Activated CD4-positive, alpha-beta T cell treated with anti-CD3 and anti-CD28 coated beads, Interleukin-2, amount 50 U/mL, for 48 hours (primary cell): ENCODE measurements at places on chromosomes 16 and 17.

- no peak for DNase-seq
Measured at GRCh38 chr17:32928586-32929535, 908 bp downstream of the TMEM98 start.

GRCh38 chr16:65624229-65624628, 502.4 kb upstream of the CDH11 start:
- DNase-seq = no peak

- no peak for DNase-seq
Measured at GRCh38 chr17:77142689-77143088, 1.9 kb downstream of the SEC14L1 start.

- no peak for DNase-seq
Measured at GRCh38 chr16:73405851-73406250, 357.9 kb upstream of the ZFHX3 start.

DNA sequence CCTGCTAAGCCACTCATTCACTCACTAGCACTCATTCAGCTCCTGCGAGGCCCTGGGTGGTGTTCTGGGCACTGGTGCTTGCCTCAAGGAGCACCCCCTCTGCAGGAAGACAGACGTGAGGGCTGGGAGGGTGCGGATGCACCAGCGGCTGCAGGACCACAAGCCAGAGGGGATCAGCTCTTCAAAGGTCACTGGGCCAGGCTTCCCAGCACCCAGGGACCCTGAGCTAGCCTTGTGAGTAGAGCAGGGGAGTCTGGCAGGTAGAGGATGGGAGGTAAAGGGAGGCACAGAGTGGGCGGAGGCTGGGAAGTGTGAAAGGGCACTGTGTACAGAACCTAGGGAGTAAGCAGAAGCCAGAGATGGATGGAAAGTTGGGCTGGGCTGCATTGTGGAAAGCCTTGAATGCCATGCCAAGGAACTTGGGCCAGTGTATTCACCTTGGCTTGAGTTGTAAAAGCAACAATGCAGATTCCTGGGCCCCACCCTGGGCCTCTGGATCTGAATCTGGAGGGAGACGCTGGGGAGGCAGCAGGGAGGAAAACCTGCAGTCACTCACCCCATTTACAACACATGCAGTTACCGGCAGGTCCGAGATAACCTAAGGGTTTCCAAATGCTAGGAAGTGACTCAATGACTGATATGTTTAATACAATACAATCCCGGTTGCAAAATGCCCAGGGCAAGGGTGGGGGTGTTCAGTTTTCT, 1.7 kb downstream of the IL4R start:
- peak; percentile 65 for DNase-seq

DNA sequence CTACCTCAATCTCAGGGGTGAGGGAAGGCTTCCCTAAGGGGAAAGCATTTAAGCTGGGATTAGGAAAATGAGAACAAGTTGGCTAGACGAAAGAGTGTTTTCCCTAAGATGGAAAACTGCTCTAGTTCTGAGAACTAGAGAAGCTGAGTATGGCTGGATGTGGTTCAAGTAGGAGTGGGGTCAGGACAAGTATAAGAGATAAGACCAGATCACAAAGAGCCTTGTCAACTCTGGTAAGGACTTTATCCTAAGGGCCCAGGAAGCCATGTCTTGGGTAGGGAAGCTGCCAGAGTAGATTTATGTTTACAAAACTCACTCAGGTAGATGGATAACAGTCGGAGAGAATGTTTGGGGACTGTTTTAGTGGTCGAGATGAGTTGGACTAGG, 1.7 kb downstream of the ANKS4B start:
- DNase-seq = no peak

- DNase-seq = no peak
Measured at GRCh38 chr17:42751628-42752027, 6.8 kb upstream of the EZH1 start.

- no peak for DNase-seq
Measured at GRCh38 chr17:46832331-46832821, 13.9 kb upstream of the WNT3 start.

DNA sequence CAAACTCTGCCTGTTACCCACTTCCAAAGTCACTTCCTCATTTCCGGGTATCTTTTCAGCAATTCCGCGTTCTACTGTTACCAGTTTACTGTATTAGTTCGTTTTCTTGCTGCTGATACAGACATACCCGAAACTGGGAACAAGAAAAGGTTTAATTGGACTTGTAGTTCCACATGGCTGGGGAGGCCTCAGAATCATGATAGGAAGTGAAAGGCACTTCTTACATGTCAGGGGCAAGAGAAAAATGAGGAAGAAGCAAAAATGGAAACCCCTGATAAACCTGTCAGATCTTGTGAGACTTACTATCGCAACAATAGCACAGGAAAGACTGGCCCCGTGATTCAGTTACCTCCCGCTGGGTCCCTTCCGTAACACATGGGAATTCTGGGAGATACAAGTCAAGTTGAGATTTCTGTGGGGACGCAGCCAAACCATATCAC, 30.9 kb downstream of the PAFAH1B1 start:
- DNase-seq = no peak

DNA sequence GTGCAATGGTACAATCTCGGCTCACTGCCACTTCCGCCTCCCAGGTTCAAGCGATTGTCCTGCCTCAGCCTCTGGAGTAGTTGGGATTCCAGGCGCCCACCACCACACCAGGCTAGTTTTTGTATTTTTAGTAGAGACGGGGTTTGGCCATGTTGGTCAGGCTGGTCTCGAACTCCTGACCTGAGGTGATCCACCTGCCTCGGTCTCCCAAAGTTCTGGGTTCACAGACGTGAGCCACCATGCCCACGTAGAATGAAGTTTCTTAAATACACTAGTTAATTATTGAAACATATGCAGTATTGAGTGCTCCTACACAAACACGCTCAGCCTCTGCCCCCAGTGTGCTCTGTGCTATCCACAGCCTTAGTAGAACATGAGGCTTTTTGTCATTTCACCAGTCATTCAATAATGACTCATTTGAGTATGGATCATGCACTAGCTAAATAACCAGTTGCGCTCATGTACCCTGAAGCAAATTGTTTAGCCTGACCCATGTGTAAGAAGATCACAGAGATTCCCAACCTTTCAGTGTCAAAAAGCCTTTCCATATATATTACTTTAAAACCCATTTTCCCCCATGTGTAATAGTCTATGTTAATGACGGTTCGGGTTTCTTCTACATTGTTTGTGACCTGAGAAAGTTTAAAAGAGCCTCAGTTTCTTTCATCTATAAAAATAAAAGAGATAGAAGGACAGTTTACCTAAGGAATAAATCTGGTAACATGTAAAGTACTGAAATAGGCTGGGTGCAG, 49.7 kb downstream of the TUBD1 start:
- DNase-seq = peak; percentile 85

GRCh38 chr16:57069635-57070370, 22.6 kb upstream of the CPNE2 start:
- DNase-seq = no peak

DNA sequence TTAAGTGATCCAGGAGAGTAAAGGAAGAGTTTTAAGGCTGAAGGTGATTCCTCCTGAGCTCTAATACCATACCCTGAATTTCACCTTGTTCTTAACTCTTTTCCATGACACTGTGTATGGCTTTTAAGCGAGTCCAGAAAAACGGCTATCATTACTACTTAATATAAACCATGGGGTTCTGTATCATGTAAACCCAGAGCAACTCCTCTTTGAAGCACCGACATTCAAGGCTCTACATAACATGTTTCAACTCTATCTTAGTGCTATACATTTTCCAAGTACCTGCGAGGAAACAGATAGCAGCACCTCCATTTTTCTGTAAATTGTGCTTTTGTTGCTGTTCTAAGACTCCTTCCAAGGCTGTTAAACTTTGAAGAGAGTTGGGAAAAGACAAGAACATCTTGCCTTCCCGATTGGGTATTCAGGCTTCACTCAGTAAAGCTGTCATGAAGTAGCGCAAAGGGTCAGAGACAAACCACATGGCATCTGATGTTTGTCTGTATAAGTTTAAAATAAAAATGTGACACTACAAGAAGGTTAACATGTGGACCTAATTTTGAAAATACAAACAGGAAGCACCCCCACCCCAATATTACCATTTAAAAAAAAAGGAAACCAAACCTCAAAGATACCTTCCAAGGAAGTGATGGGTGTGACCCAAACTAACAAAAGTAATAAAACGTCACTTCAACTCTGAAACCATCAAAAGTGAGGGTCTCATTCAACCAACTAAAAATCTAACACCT, 3.9 kb downstream of the STAT5B start:
- DNase-seq = no peak

DNA sequence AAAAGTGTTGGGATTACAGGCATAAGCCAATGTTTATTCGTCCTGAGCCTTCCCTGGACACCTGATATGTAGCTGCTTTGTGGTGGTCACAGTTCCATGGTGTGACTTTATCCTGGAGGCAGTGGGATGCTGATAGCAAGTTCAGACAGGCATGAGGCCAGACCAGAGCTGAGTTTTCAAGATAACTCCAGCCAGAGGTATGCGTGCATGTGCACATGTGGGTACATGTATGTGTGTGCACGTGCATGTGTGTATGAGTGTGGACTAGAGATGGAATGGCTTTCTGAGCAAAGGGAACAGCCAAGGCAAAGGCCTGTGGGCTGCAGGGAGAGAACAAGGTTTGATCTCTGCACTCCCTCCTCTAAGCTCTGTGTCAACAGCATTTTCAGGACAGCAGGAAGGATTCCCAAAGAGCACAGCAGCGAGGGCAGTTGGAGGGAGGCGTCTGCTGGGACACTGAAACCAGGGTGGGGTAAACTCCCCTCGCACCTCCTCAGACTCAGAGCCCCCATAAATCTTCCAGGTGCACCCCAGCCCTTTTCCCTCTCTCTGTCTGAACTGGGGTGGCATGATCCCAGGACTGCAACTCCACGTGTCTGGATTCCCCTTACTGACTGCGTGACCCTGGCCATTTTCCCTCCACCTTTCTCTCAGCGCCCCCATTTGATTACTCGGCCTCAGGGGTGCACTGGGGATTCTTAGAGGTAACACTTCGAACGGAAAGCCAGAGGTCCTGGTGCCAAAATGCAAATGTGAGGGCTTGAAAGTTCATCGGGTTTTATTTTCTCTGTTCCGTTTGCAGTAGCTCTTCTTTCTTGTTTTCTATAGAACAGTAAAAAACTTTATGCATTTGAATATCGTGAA, 15.3 kb downstream of the NLRC5 start:
- DNase-seq = no peak
